Stimulated activated CD4-positive, alpha-beta T cell treated with anti-CD3 and anti-CD28 coated beads, Interleukin-1b, Interleukin-23, amount 100 ng/mL, for 1 hour (primary cell): ENCODE measurements at places on chromosomes 11 and 22.

DNA sequence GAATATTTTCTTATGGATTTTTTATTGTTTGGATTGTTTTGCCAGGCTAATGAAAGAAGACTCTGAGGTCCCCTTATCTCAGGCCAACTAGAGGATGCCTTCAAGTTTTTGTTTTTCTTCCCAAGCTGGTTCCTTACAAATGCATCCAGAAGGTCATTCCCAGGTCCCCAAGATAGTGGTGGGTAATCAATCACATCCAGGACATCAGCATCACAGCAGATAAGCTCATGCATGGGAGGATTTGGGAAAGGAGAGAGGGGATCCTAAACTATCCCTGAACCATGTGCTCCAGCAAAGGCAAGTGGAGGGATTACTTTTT is 20.7 kb downstream of the FZD4 start:
- DNase-seq = no peak

DNA sequence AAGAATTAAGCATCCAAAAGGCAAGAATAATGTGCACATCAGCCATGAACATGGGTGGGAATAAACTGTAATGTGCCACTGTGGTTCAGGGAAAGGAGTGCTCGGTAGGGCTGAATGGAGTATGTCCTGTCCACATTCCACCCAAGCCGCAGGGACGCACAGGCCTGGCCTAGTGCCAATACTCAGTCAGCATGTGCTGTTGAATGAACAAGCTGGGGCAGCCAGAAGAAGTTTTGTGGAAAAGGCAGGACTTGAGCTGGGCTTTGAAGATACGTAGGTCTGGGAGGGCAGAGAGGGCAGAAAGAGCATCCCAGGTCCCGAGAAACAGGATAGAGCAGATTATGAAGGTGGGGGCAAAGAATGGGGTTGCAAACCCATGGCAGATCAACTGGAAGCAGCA is 60.0 kb upstream of the PLET1 start:
- DNase-seq = no peak

- DNase-seq = no peak
Measured at GRCh38 chr11:32005786-32006416, 85.0 kb upstream of the RCN1 start.

DNA sequence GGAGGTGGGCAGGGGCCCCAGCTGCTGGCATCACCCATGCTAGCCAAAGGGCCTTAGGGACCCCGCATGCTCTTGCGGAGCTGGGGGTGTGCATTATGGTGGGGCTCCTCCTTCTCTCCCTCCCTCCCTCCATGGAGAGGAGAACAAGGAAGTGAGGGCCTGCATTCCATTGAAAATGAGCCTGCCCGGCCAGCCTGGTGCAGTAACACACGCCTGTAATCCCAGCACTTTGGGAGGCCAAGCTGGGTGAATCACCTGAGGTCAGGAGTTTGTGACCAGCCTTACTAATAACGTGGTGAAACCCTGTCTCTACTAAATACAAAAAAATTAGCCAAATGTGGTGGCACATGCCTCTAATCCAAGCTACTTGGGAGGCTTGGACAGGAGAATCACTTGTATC is 22.4 kb downstream of the SNAP29 start:
- no peak for DNase-seq

DNA sequence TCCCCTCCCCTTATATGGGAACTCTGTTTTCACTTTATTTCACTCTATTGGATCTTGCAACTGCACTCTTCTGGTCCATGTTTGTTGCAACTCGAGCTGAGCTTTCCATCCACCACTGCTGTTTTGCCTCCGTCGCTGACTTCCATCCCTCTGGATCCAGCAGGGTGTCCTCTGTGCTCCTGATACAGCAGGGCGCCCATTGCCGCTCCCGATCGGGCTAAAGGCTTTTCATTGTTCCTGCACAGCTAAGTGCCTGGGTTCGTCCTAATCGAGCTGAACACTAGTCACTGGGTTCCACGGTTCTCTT is 11.1 kb upstream of the CCDC117 start:
- no peak for DNase-seq

GRCh38 chr11:6545917-6546605 is 49.0 kb downstream of the DNHD1 start:
- DNase-seq = no peak

- no peak for DNase-seq
Measured at GRCh38 chr22:27391092-27391770, 410.3 kb downstream of the MN1 start.

GRCh38 chr22:17586831-17587440 is 23.6 kb downstream of the SLC25A18 start:
- DNase-seq = no peak

DNA sequence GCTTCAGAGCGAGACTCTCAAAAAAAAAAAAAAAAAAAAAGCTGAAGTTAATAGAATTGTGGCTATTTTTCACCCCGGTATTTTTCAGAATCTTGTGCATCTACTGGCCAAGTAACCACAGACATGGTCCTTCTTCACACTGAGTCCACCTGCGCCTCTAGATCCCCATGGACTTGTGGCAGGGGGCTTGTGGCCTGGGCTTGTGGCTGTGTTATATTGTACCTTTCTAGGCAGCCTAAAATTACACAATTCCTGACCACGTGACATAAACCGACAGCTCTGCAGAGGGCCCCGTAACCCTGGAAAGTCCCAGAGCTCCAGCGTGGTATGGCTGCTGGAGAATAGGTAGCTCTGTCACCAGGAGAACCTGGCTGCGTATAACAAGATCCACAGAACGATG is 10.9 kb upstream of the NAALADL1 start:
- DNase-seq = no peak

- no peak for DNase-seq
Measured at GRCh38 chr11:93072229-93072914, 102.9 kb downstream of the MTNR1B start.

GRCh38 chr11:33344611-33345010 is 87.4 kb downstream of the HIPK3 start:
- DNase-seq = no peak

DNA sequence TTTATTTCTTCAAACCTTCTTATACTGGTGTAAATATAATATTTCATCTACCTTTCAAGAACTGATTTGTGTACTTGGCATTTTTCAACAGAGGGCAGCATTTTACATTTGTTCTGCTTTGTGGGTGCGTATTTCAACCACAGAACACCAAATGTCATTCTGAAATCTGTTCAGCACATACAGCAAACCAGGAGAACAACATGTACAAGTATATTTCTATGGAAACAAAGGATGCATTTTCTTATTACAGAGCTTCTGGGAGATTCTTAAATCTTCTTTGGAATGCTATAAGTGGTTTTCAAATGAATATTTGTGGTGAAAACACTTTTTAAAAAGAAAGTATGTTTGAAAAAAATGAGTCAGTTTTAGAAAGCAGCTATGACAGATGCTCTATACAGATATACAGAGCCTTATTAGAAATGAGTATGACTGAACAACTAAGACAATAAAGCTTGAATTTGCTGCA is 946.0 kb downstream of the FAM181B start:
- no peak for DNase-seq

GRCh38 chr11:57920971-57921370 is 102.7 kb upstream of the OR9Q1 start:
- no peak for DNase-seq

- no peak for DNase-seq
Measured at GRCh38 chr11:114270531-114271270, 25.5 kb upstream of the NNMT start.

- no peak for DNase-seq
Measured at GRCh38 chr22:23122216-23122957, 19.4 kb downstream of the RSPH14 start.

DNA sequence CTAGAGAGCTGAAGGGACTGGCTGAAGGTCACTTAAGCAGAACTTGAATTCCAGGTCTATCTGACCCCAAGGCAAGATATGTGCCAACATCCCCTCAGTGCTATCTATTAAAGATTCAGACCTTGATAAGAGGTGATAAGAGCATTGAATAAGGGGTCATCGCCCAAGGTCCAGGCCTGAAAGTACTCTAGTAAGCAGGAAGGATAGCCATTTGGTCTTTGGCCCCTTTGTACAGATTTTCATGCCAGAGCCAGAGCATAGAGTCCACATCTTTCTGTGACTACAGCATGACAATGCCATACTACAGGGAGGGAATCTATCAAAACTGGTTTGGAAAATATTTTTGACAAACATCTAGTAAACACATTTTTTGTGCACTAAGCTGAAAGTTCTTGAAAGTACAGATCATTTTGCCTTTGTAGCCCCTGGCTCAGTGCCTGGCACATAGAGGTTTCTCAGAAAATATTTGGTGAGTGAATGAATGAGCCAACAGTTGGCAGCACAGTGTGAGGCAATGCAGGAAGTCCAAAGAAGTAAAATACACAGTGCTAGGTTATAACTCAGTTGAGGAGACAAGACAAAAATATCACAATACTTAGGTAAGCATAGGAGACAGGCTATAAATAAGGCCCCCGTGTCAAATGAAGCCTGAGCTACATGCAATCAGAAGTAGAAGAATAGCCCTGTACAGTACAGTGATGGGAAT is 15.1 kb upstream of the RRAS2 start:
- DNase-seq = no peak

DNA sequence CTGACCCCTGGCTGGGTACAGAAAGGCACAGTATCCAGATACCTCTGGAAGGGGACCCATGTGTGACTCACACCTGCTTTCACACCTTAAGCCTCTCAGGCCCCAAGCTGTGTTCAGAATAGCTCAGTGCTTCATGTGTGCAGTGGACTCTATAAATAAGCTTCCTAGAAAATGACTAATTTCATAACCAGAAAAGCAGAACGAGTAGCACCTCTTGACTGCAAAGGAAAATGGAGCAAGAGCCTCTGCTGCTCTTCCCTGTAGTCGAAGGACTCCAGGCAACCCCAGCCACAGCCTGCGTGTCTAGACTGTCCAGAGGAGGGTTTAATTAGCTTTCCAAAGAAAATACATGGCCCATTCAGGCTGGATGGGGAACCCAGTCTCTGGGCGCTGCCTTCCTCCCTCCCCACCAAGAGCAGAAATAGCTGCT is 23.1 kb downstream of the PTPN5 start:
- DNase-seq = no peak

DNA sequence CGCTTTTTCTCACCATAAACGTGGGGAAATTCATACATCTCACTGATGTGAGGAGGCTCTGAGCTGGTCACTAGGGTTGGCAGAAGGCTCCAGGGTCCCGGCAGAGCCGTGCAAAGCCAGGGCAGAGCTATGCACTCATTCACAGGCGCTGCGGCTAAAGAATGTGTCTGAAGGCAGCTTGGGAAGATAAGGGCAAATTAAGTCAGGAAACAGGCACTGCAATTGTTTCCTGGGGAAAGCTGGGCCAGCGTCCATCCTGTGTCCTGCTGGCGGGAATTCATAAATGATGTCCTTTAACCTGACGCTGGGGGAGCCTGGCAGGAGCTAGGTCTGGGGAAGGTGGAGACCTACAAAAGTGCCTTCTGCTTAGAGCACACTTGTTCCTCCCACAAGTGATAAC is 27.6 kb downstream of the PKNOX2 start:
- DNase-seq = no peak

- DNase-seq = no peak
Measured at GRCh38 chr11:19970944-19971343, 189.3 kb downstream of the DBX1 start.

GRCh38 chr11:1854132-1854948 is 1.5 kb downstream of the LSP1 start:
- no peak for DNase-seq

DNA sequence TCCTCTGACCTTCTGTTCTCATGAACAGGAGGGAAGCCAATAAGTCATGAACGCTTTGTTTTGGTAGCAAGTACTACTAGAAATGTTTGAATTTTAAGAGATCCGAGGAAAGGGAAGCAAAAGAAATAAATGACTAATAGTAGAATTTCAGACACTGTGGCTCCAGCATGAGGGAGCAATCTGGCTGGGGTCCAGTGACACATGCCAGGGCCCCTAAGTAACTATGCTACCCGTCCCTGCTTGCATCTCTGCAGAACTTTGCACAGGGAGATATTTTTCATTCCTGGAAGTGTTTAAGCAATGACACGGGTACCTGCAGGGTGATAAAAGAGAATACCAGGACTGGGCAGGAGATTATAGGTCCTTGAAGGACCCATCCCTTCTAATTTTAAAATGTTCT is 7.3 kb upstream of the ADAMTS8 start:
- no peak for DNase-seq

- no peak for DNase-seq
Measured at GRCh38 chr11:121721448-121721847, 268.7 kb upstream of the SORL1-AS1 start.

DNA sequence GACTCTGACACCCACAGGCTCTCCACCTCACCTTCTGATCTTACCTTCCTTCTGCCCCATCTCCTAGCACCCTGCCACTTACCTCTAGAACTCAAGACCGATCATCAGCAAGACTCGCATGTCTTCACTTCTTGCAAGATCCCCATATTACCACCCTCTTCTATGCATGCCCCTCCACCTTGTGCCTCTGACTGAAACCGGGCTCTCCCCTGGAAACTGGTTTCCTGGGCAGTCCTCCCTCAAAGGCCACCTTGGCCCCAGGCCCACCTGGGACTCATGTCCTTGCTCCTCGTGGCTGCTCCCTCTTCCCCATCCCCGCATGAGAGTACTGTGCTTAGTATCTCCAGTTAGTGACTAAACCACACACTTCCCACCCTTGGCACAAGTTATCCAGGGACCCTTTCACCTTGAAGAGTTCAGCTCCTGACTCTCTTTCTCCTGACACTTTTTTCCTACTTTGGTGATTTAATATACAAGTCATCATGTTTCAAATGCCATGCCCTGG is 136.7 kb downstream of the SPATA19 start:
- DNase-seq = no peak

- no peak for DNase-seq
Measured at GRCh38 chr11:44564166-44564565, 1.3 kb upstream of the CD82 start.

GRCh38 chr22:17065433-17065832 is 19.4 kb upstream of the IL17RA start:
- DNase-seq = no peak

DNA sequence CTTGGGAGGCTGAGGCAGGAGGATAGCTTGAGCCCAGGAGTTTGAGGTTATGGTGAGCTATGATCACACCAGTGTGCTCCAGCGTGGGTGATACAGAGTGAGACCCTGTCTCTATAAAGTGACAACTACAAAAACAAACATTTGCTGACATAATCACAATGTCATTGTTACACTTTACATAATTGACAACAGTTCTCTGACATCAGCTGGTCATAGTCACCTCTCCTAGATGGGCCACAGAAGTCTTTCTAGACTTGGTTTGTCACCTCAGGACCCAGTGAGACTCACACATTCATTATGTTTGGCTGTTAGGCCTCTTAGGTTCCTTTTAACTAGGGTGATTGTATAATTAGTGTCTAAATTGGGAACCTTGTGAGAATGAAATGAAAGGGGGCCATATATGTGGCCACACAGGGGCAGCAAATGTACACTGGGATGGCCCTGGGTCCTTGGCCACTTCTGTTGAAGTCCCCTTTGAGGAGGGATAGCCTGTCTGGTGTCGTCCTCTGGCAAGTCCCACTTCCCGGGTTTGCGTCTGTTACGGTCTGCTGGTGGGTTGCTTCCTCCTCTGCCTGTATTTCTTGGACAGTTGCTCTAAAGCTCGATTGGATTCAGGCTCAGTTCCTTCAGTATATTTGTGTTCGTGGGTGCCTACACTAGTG is 5.8 kb upstream of the PPIL2 start:
- no peak for DNase-seq

GRCh38 chr22:35677460-35678187 is 29.4 kb downstream of the APOL6 start:
- no peak for DNase-seq
